ENCODE measurements at places on chromosomes 13 and 19. TPM values are rescaled to one million over a fixed set of nuclear protein-coding genes. Genes with fewer than 3 reads are reported as not detected.
A peak's percentile ranks its signal among the peaks of the same experiment; 100 is the strongest.

GRCh38 chr19:14450876-14451275, 17.8 kb downstream of the PKN1 start:
- DNase-seq: no peak
- H3K36me3 ChIP-seq: peaks cover 37% of the 10 kb centered on the region
- H3K27ac ChIP-seq: no peak overlapping the region

- peaks cover 16% of the 10 kb centered on the region for H3K4me1 ChIP-seq
- H3K27me3 ChIP-seq: no peaks in the 10 kb centered on the region
Measured at GRCh38 chr19:8609279-8610040, 1.1 kb downstream of the ADAMTS10 start.

DNA sequence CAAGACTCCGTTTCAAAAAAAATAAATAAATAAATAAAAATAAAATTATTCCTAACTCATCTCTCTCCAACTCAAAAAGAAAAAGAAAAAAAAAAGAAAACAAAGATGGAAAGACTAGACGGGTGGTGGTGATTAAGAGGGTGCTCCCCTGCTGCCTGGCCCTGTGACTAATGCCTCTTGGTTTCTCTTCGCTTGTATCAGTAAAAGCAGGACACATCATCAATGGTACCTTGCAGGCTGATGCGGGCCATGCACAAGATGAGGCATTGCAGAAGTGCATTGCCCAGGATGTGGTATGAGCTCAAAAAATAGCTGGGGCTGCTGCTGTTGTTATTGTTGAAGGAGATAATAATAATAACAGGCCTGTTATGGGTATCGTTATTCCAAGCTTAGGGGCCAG, 14.6 kb downstream of the ACER1 start:
- H3K36me3 ChIP-seq: no peaks in the 10 kb centered on the region
- no peak overlapping the region for H3K27ac ChIP-seq
- H3K4me1 ChIP-seq: no peaks in the 10 kb centered on the region
- DNase-seq: no peak

DNA sequence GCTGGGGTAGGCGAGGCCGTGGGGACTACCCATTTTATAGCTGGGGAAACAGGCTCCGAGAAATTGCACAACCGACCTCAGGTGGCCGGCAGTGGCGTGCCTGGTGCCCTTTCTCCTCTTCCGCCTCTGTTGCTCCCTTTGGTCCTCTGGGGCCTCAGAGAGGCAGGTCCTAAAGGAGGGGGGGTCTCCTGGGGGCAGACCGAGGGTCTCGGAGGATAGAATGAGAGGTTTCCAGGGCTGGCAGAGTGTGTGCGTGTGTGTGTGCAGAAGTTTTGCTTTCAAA, 11.3 kb downstream of the STX10 start:
- peak overlapping the region; percentile 57 for H3K27ac ChIP-seq
- no peak for DNase-seq
- no peaks in the 10 kb centered on the region for H3K27me3 ChIP-seq
- H3K4me1 ChIP-seq: no peaks in the 10 kb centered on the region

DNA sequence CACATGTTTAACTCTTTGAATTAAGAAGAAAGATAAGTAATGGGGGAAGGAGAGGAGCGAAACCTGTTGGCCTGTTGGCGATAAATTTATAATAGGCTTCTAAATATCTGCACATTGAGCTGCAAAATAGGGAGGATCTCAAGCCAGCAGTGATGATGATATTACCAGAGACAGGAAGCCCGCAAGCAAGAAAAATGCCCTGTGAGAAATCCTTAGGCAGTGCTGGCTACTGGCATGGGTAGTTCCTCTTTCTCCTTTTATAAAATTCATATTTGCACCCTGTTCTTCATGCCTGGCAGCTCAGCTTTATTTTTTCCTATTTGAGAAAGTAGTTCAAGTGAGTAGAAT, 858 bp upstream of the USP12 start:
- H3K4me3 ChIP-seq: peak overlapping the region; percentile 87
- DNase-seq: no peak
- H3K4me1 ChIP-seq: peaks cover 21% of the 10 kb centered on the region
- H3K36me3 ChIP-seq: no peaks in the 10 kb centered on the region

- H3K36me3 ChIP-seq: peaks cover 86% of the 10 kb centered on the region
- no peaks in the 10 kb centered on the region for H3K4me1 ChIP-seq
- H3K4me3 ChIP-seq: no peak overlapping the region
Measured at GRCh38 chr19:40078377-40078776, 12.4 kb downstream of the ZNF780A start.

GRCh38 chr13:23889615-23890607, 711 bp upstream of the MIPEP start:
- peak overlapping the region; percentile 88 for H3K4me3 ChIP-seq
- H3K27ac ChIP-seq: no peak overlapping the region
- H3K27me3 ChIP-seq: no peaks in the 10 kb centered on the region
- H3K4me1 ChIP-seq: peaks cover 4% of the 10 kb centered on the region
- H3K36me3 ChIP-seq: peaks cover 2% of the 10 kb centered on the region
- DNase-seq: peak; percentile 41

DNA sequence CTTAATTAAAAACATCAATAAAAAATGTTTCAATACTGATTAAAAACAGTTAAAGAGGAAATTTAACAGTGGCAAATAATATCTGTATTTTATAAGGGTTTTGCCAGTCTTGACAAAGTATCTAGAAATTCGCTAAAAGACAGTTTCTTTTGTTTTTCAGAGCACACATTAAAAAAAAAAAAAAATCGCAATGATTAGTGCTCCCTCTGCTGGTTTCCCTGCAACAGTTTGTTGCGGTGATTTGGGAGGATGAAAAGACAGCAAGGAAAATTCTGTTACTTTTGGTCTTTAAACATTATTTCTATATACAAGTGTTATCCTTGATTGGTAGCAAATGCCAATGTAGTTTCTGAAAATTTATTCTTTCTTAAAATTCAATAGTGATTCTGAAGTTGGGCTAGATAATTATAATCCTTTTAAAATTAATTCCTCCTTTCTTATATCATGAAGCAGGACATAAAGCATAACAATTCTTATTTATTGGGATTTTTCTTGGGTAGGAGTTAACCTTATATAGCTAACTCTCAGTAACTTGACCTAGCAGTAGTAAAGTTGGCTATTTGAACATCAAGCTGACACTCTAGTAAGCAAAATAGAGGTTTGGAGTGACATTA, 23.1 kb upstream of the SPRY2 start:
- no peak overlapping the region for H3K27ac ChIP-seq
- DNase-seq: peak; percentile 58
- H3K4me3 ChIP-seq: no peak overlapping the region
- no peaks in the 10 kb centered on the region for H3K27me3 ChIP-seq
- H3K4me1 ChIP-seq: peaks cover 45% of the 10 kb centered on the region

- H3K4me3 ChIP-seq: no peak overlapping the region
- H3K36me3 ChIP-seq: no peaks in the 10 kb centered on the region
- no peak overlapping the region for H3K27ac ChIP-seq
- no peak for DNase-seq
- H3K27me3 ChIP-seq: no peaks in the 10 kb centered on the region
- H3K4me1 ChIP-seq: no peaks in the 10 kb centered on the region
Measured at GRCh38 chr13:65650321-65650720, 1579.8 kb downstream of the PCDH9 start.

DNA sequence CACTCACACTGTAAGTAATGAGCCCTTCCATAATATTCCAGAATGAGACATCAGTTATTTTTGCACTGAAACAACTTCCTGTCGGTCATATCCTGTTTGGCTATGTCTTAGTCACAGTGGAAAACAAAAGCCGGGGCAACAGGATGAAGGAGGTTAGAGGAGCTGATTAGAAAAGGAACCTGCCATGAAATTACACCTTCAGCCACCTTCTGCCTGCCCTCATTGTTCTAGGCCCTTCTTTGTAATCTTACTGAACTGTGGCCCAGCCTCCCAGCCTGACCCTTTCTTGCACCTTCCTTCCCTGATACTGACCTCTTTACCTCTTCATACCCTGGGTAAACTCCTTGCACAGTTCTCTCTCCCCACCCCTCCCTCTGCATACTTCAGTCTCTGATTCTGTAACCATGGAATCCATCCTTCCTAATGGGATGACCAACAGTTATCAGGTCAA, 67.3 kb downstream of the DOCK9 start:
- H3K4me1 ChIP-seq: no peaks in the 10 kb centered on the region
- H3K4me3 ChIP-seq: no peak overlapping the region
- H3K36me3 ChIP-seq: no peaks in the 10 kb centered on the region
- no peaks in the 10 kb centered on the region for H3K27me3 ChIP-seq
- peak; percentile 39 for DNase-seq
- H3K27ac ChIP-seq: no peak overlapping the region

- no peaks in the 10 kb centered on the region for H3K4me1 ChIP-seq
- H3K36me3 ChIP-seq: no peaks in the 10 kb centered on the region
- H3K27me3 ChIP-seq: no peaks in the 10 kb centered on the region
- DNase-seq: no peak
- no peak overlapping the region for H3K4me3 ChIP-seq
- no peak overlapping the region for H3K27ac ChIP-seq
Measured at GRCh38 chr13:82720986-82721385, 1161.3 kb downstream of the SLITRK1 start.

GRCh38 chr13:33137721-33138120, 121.5 kb downstream of the KL start:
- peaks cover 69% of the 10 kb centered on the region for H3K36me3 ChIP-seq
- no peak overlapping the region for H3K4me3 ChIP-seq
- DNase-seq: no peak
- peaks cover 13% of the 10 kb centered on the region for H3K4me1 ChIP-seq

GRCh38 chr13:113862931-113863523, 849 bp downstream of the GAS6 start:
- H3K4me1 ChIP-seq: peaks cover 8% of the 10 kb centered on the region
- H3K36me3 ChIP-seq: no peaks in the 10 kb centered on the region
- no peak for DNase-seq

- H3K36me3 ChIP-seq: peaks cover 6% of the 10 kb centered on the region
- no peak overlapping the region for H3K27ac ChIP-seq
- H3K4me1 ChIP-seq: peaks cover 8% of the 10 kb centered on the region
- DNase-seq: peak; percentile 34
- no peaks in the 10 kb centered on the region for H3K27me3 ChIP-seq
Measured at GRCh38 chr13:99320693-99321481, 13.7 kb upstream of the GPR183 start.

The GRK1 gene
- total RNA-seq: not detected

The FOSB gene
- 1.9 TPM for total RNA-seq

The ZNF790 gene
- total RNA-seq: 4.4 TPM

The SLITRK1 gene
- total RNA-seq: 0.57 TPM

The RFPL4A gene
- not detected for total RNA-seq

The JAK3 gene
- 2.4 TPM for total RNA-seq

The ZNF491 gene
- total RNA-seq: 0.60 TPM

The GNG8 gene
- total RNA-seq: not detected

The TMIGD2 gene
- total RNA-seq: not detected

All from A673 (cell line).